ENCODE measurements at places on chromosomes 5 and 9.

DNA sequence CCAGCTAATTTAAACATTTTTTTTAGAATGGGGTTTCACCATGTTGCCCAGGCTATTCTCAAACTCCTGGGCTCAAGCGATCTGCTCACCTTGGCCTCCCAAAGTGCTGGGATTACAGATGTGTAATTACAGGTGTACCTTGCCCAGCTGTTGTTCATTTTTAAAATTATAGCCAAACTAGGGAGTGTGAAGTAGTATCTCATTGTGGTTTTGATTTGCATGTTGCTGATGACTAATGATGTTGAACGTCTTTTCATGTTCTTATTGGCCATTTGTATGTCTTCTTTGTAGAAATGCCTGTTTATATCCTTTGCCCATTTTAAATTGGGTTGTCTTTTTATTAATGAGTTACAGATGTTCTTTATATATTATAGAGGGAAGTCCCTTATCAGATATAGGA lies 31.5 kb downstream of the EHMT1 start:
- DNase-seq: no peak

- DNase-seq: peak; percentile 47
Measured at GRCh38 chr5:119290161-119290569, 65.7 kb upstream of the TNFAIP8 start.

GRCh38 chr5:154375329-154376008 lies 70.3 kb upstream of the SAP30L start:
- DNase-seq: no peak

- DNase-seq: no peak
Measured at GRCh38 chr5:133079048-133079447, 27.2 kb downstream of the HSPA4 start.

DNA sequence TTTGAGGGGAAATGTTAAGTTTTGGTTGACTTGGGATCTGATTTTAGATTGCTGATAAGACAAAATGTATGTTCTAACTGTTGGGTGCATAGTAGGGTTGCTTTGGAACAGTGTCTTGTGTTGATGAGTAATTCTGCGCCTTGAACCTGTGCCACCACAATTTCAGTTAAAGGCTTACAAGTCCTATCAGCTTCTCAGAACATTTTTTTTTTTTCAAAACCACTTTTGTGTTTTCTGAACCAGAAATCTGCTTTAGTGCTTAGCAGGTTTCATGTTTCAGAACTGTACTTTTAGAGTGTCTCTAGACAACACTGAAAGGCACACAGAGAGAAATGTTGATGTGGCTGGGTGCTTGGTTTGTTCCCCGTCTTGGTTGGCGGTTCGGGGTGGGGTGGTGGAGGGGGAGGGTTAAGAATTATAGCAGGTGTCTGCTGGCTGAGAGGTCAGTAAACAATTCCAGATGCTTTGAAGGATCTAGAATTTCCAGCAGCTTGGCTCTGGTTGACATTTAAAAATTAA lies 84.6 kb downstream of the ANKRD55 start:
- DNase-seq: no peak

- no peak for DNase-seq
Measured at GRCh38 chr5:119452060-119452372, 281 bp upstream of the HSD17B4 start.

GRCh38 chr5:69090158-69090557 lies 3.7 kb upstream of the SLC30A5 start:
- DNase-seq: no peak

- no peak for DNase-seq
Measured at GRCh38 chr9:116278326-116278725, 124.7 kb downstream of the PAPPA start.

DNA sequence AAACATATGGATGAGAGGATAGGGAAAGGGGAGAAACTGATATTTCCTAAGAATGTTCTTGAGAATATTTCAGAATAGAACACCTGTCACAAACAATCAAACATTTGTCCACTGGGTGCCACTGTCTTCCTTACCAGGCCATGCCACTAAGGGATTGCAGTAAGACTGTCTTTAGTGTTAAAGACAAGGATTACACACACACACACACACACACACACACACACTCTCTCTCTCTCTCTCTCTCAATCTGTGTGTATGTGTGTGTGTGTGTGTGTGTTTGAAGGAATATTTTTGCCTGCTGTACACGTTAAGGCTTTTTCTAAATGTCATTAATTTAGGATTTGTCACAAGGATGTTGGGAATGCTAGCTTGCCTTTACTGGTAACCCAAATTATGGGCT lies 54.4 kb downstream of the CCDC192 start:
- DNase-seq: peak; percentile 70

DNA sequence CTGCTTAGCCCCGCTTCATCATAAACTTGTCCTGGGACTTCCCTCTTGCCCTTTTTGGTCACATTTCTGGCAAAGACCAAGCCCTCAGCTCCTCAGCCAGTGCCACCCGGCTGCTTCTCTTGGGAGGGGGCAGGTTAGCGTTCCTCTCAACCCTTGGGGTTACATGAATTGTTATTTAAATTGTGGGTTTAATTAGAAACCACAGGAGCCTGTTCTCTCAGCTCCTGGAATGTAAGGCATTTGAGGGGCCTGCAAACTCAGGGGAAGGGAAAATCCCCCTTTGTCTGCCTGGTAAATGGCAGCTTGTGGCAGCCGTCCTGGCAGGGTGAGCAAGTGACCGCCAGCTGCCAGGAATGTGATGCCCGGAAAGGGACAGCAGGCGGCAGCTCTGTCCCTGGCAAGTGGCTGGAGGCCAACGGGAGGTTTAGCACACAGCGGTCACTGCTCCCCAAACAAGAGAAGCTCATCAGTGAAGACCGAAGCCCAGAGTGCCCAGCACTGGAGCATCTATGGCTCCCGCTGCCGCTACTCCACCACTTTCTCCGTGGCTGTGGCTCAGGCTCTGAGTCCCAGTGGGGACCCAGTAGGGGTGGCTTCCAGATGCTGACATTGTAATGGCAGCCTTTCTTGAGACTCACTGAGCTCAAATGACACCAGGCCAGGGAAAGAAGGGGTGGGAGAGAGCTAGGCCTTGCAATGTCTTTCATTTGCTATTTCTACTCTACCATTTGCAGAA lies 51.7 kb downstream of the SHB start:
- no peak for DNase-seq

GRCh38 chr5:83408719-83409118 lies 62.8 kb upstream of the VCAN start:
- DNase-seq: no peak

- DNase-seq: no peak
Measured at GRCh38 chr5:476102-476813, 33.3 kb downstream of the EXOC3 start.

GRCh38 chr5:52837591-52838001 lies 49.9 kb downstream of the ITGA1 start:
- DNase-seq: no peak

- no peak for DNase-seq
Measured at GRCh38 chr5:18244309-18244708, 610.0 kb downstream of the TAF11L14 start.
